ENCODE measurements at places on chromosomes 12 and 14.

DNA sequence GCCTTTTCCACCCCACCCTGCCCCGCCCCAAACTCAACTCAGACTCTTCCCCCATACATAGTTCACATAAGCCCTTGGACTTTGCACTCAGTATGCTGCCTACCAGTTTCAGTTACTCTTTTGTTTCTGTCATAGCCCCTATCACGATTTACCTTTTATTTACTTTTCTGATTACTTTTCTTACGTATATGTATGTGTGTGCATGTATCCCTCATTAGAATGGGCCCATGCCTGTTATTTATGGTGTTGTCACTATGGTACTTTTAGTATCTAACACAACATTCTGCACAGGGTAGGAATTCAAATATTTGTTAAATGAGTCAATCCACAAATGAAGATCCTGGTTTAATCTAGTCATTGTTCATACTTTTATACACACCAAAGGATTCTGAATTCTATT is 16.5 kb upstream of the LUM start:
- no peak for DNase-seq

DNA sequence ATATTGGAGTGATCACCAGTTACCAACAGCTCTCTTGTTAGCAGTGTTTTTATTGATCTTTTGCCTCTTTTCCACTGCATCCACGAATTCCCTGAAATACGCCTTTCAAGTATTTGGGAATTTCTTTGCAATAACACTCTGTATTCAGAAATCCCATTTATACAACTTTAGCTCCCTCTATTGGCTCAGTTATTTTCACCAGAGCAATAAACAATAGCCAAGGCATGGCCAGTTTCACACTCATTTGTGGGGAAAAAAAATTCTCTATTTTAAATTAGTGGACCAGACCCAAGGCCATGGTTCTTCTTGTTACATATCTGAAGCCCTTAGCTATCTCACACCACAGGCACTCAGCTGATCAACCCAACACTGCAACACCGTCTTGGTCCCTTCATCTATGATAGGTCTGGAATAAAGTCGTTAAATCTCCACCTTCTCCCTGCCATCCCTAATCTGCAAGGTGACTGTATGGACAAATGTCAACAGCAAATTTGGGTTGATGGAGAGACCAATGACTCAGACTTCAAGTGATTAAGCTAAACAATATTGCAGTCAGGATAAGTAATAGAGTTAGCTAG is 92.4 kb upstream of the TMEM260 start:
- no peak for DNase-seq

GRCh38 chr12:6281081-6281809 is 29.2 kb upstream of the PLEKHG6 start:
- DNase-seq, result no peak

DNA sequence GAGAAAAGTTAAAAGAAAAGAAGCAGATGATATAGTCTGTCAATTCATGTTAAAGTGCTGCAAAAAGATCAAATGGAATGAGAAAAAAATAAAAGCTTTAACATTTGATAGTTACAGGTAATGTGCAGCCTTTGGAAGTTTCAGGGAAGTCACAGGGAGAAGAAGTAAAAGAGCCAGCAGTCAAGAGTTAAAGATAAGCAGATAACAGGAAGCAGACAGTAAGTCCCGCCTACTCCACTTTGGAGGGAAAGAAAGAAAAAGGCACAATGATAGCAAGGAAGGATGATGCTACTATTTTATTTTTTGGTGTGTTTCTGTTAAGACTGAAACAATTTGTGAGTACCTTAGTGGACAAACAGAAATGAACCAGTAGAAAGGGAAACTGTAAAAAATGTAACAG is 111.1 kb upstream of the KRR1 start:
- no peak for DNase-seq

DNA sequence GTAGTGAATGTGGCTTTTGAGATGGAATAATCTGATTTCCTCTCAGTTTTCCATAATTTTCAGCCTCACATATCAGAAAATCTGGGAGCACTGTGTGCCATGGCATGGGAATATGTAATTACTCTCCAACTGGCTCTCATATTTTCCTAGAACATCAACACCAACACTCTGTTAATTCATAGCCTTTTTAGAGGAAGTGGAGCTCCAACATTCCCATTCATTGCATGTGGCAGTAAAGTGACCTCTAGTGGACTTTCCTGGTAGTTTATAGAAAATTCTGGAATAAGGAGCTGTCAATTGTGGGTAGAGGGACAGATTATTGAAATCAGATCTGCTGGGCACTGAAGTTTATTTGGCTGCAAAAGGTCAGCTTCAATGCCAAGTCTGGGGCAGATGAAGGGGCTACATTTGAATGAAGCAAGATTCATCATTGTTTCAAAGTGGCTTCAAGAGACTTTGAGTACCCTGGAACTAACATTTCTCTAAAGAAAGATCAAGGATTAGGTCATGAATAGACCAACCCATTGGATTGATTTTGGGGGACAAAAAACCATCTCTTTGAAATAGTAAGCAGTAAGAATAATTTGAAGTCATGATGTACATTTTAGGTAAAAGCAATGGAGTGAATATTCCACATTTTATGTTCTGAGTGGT is 23.6 kb upstream of the USP44 start:
- no peak for DNase-seq

DNA sequence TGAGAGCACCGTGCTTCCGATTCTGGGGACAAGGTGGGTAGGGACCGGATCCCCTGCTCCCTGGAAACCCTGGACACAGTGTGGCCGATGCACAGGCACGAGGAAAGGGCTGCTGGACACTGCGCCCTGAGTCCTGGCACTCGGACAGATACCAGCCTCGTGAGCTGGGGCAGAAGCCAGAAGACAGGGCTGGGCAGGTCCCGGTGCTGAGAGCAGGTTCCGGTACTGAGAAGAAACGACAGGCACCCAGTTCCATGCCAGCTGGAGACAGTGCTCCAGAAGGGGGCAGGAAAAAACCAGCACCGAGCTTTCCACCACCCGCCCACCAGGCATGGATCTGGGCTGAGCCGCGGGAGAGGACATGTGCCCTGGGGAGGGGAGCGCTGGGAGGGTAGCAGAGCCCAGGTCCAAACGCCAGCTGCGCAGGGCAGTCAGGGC is 6.5 kb downstream of the XRCC3 start:
- no peak for DNase-seq

DNA sequence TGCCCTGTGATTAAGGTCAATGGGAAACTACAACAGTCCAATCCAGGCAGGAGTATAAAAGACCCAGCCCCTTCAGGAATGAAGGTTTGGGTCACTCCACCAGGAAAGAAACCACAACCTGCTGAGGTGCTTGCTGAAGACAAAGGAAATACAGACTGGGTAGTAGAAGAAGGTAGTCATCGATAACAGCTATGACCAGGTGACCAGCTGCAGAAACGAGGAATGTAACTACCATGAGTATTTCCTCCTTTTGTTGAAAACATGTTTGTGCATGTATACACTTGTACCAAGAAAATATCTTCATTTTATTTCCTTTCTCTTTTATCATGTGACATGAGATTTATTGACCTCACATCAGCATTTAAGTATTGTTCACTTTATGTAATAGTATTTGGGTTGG is 409.1 kb downstream of the FOXG1 start:
- no peak for DNase-seq

All from caudate nucleus (tissue), 63 donors.